ENCODE measurements at places on chromosomes 4 and X.

GRCh38 chr4:150874338-150875226 is 140.5 kb downstream of the LRBA start:
- no peak for DNase-seq

DNA sequence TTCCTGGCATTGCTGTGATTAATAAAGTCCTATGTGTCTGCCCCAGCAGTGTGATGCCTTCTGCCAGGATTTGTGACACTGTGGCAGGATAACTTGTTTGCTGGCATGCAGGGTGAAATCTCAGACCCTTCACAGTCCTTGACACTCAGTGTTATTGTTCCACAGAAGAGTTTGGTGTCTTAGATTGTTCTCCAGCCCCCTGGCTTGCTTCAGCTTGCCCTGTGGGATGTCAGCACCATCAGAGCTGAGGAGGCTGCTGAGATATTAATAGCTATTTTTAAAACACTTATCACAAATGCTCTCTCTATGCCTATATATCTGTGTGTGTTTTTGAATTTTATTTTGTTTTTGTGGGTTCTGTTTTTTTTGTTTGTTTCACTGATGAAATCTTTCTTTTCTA is 136.9 kb downstream of the TSPAN5 start:
- no peak for DNase-seq

DNA sequence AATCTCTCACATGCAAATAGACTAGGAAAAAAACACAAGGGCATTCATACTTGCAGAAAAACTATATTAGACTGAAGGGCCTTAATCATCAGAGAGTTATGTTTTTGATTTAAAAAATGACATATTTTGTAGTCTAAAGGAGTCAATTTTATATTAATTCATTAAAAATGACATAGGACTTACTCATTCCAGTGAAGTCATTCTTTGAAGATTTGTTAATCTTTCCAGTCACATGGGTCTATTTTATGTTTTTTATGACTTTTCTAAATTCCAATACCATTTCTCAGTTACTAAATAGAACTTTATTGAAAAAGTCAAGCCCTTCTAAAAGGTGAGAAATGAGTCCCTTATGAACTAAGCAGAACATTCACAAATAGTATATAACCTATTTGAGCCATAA is 743.8 kb upstream of the INTU start:
- no peak for DNase-seq

GRCh38 chr4:646460-646859 is 21.1 kb downstream of the PDE6B start:
- no peak for DNase-seq

DNA sequence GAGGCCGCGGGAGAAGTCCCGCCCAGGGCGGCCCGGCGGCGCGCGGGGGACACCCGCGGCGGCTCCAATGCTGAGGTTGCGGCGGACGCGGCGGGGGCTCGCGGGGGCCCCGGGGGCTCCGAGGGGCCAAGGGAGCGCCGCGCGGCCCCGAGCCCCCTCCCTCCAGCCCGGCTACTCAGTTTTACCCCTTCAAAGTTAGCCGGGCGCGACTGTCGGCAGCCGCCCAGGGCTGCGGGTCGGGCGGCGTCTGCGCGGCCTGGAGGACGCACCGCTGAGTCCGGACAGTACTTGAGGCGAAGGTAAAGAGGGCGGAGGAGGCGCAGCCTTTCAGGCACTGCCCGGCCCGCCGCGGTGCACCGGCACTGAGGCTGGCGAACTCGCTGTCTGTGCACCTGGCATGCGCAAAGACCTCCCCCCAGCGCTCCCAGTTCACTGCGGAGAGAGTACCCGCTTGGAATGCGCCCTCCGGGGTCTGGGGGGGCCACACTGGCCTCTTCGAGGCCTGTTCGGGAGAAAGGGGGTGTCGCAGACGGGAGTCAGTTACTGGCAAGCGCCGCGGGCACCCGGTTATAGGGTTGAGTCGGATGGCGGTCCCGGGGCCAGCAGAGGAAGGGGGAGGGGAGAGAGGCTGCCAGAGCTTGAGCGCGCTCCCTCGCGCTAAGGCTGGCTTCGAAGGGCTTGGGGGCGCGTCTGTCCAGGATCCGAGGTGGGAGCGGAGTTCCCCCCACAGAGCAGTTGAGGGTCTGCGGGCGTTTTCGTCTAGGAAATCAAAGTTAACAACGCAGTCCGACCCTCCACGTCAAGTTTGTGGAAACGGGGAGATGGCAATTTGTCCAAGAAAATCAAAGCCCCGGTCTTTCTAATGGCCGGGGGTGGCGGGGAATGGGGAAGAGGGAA is 1.1 kb downstream of the PCDH19 start:
- DNase-seq: no peak

DNA sequence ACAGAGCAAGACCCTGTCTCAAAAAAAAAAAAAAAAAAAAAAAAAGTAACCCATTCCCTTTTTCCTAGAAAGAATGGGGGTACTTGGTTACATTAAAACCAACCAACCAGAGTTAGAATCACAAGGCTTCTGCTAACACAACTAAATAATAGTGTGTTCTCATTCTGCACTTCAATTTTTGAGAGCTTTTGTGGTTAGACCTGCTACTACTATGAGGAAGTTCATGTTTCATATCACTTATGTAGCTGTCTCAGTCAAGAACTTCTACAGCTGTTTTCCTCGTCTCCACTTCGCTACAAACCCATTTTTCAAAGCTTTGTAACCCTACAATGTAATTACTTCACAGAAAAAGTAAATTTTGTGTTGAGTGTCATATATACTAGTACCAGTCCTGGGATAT is 58.3 kb downstream of the PDHA2 start:
- DNase-seq: no peak

DNA sequence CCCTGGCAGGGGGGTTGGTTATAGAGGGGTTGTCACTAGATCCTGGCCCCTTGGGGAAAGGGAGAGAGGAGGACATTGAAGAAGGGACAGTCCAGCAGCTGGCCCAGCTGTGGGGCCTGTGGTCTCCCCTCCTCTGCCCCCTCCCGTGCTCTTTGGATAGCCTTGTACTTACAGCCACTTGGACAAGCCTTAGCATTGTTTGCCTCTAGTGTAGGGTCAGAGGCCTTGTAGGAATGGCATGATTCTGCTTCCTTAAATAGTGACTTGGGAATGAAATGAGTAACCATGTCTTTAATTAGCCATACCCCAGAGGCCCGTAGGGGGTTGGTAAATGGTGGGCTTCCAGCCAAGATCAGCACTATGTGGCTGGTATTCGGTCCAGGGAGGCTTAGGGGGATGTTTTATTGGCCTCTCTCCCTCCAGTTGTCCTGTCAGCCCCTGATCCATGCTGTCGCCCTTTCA is 230.6 kb downstream of the PTTG2 start:
- no peak for DNase-seq

DNA sequence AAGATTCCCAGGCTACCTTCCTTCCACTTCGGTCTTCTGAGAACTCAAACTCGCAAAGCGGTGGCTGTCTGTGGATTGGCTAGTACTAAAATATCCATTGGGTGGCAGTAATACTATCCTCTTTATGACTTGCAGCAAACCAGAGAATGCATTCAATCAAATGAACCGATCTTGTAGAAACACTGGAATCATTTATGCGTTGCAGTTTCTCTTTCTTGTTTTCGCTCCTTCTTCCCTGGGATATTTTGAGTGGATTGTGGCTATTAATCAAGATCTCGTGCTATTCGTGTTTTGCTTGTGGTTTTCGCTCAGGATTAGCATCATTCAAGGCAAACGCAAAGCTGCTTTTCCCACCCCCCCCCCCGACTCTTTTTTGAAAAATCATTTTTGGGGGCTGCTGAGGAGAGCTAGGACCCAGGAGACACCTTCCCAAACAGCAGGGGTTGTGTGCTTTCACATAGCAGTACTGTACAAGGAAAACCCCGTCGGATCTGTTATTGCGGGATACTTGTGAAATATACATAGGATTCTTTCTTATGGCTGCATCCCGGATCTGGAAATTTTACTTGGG is at the start of gene IL1RAPL1:
IL1RAPL1 (plus strand) TSS at position 466 of the 571 bp plus-strand sequence.
- DNase-seq: no peak

DNA sequence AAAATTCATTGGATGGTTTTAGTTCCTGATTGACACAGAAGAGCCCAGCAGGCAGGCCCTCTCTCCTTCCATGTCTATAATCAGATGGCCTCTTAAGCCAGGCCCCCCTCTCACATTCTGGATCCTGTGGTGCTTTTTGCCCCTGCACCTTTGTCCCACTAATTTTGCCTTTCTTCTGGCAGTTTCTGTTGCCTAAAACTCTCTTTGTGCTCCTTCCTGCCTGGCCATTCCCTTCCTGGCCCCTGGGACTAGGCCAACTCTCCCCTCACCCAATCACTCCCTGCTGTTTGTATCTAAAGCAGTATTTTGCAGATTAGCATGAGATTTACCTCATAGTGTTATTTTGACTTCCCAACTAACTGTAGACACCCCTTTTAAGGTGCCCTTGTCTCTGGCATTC is 42.7 kb upstream of the DDX3X start:
- DNase-seq: no peak

DNA sequence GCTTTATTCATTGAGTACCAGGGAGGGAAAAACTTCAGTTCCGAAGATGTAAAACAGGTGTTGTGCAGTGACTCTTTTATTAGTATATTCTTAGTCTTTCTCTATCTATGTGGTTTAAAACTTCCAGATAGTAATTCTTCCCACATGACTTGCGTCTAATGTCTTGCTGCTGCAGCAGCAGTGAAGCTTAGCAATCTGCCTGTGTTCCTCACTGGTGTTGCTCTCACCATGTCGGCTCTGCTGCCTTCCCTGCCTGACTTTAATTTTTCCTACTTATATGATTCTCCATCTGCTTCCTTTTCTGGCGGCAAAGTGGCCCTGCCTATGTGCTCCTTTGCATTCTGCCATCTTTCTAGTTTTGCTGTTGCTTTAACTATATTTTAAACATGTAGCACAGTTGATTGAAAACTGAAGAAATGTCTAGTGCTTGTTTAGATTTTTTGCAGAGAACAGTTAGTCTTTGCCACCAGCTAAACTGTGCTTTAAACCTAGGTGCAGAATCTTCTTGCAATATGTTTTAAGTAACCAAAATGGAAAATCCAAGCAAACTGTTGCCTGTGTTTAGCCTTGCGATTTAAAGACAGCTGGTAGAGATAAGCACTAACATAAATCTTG is 1934.2 kb upstream of the IGFBP7 start:
- no peak for DNase-seq

DNA sequence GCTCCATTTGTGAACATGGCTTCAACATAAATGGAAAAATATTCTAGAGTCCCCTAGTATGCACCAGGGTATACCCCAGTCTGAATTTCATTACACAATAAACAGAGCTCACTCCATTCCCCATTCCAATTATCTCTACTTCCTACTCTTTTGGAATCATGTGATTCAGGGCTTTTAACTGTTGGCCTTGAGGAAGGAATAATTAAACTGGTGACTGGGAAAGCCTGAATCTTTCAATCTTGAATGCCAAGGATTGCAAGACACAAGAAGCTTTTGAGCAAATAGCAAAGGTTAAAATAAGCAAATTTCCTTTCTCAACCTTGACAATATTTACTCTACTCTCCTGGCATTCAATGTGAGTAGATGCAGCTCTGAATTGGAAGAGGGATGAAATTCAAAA is 77.5 kb upstream of the INPP4B start:
- no peak for DNase-seq

DNA sequence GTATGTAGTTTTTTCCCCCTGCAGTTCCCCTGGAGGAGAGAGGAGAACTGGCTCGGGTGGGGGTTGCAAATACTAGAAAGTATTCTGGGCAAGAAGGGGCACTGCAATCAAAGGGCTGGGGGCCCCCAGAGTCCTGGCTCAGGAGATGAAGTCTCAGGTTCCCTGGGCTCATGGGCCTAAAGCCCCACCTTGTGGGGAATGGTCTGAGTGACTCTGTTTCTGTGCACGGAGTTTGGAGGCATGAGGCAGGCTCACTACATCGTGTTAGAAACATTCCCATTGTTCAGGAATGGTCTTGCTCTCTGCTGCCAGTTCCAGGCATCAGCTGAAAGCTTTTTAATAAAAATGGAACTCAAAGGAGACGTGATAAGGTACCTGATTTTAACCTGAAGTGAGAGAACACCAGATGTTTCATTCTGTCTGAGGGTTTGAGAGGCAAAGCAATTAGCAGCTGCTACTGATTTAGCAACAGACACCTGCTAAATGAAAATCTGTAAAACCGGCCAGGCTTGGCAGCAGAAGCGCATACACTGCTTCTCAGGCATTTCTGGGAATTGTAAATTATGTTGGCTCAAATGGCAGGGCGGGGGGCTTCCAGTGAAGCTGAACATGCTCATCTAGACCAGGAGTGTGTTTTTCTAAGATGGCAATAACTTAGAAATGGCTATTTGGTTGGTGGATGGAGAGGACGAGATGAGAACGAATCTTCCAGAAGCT is 122.7 kb downstream of the TMEM164 start:
- no peak for DNase-seq

GRCh38 chr4:24655971-24656370 is 71.6 kb upstream of the DHX15 start:
- DNase-seq: no peak

- DNase-seq: no peak
Observed at GRCh38 chr4:26407476-26407875, 82.8 kb downstream of the CCKAR start.

- DNase-seq: peak; percentile 19
Observed at GRCh38 chrX:129540722-129541184, 694 bp downstream of the OCRL start.

GRCh38 chr4:11701966-11702725 is 273.5 kb upstream of the HS3ST1 start:
- DNase-seq: no peak

DNA sequence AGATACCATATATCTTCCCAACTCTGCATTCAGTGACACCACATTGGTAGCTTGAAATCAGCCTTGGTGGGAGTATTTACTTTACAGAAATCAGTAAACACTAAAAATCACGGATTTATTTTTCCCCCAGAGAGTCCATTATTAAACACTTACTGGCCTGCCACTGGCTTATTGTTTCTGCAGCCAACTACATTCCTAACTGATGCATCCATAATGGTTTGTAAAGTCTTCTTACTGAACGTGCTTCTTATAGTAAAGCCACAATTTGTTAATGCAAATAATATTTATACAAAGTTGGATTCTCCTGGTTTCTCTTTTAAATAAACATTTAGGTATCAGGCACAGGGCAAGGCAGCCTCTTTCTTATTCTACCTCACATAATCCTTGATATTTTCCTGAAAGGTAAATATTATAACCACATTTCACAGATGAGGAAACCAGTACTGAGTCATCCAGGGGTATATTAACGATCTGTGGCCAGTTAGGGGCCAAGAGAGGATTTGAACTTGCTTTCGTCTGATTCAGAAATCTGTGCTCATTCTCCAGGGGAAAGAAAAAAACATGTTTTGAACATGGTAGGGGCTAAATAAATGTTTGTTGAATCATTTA is 136.5 kb downstream of the RAB28 start:
- DNase-seq: no peak

DNA sequence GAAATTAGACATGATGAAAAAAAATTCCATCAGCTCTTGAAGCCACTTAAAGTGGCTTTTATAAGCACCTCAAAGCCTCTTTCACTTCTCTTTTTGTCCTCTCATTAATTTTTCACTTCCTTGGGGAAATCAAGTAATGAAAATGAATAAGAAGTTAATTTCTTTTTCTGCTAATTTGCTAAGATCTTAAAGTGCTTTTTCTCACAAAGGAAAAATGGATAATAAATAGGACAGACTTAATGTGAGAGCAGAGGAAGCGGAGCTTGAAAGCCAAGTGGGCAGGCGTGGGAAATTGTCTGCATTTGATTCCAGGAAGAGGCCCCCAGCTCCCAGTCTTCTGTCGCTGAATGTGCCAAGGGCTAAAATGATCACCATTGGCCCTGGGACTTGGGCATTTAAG is 28.6 kb downstream of the CDS1 start:
- DNase-seq: no peak

Measured in CD14-positive monocyte (primary cell).